ENCODE measurements at places on chromosomes 3 and 15.

DNA sequence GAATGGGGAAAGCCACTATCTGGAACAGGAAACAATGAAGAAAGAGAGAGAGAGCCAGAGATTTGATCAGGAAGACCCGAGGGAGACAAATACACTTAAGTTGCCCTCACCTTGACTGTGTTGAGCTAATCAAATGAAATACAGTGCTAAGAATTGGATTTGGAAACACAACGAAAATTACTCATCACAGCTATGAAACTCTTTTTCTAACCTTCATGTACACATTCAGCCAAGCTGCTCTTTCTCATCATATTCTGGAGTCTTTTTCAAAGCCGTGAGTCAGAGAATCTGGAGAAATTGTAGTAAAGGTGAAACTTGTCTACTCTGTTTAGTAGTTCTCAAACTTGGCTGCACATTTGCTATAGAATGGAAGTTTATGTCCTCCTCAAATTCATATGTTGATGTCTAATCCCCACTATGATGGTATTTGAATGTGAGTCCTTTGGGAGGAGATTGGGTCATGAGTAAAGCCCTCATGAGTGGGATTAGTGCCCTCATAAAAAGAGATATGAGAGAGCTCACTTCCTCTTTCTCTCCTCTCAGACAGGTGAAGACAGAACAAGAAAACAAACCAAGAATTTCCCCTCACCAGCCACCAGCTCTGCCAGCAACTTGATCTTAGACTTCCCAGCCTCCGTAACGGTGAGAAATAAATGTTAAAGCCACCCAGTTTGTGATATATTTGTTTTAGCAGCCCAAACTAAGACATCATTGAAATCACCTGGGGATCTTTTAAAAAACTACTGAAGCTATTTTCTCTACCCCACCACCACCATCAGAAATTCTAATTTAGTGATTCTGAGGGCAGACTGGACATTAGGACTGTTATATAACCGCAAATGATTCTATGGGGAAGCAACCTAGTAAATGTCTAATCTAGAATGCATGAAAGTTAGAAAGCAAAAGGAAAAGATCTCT lies 143.6 kb upstream of the GRM7 start:
- no peak for DNase-seq

DNA sequence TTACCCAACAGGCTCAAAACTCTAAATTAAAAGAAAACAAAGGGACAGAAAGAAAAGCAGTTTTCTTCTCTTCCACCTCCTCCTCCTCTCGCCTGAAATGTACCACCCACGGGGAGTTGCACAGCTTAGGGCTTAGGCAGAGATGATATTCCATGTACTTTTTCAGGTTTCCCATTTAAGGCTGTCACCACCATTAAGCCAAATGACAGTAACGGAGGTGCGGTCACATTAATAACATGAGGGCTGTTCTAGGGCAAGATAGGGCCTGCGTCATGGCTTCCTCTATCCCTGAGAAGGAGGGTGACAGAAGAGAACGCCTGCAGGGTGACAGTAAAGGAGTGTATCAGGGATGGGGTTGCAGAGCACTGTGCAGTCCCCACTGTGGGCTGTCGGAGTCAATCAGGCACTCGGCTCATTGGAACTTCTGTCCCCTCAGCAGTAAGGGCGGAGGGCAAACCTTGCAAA lies 51.7 kb upstream of the TJP1 start:
- DNase-seq = no peak

DNA sequence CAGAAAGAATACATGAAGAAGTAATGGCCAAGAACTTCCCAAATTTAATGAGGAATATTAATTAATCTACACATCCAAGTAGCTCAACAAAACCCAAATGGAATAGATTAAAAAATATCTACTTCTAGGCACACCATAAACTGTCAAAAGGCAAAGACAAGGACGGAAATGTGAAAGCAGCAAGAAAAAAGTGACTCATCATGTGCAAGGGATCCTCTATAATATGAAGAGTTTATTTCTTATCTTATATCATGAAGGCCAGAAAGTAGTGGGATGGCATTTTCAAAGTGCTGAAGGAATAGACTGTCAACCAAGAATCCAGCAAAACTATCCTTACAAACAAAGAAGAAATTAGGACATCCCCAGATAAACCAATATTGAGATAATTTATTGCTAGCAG lies 73.9 kb upstream of the PRICKLE2 start:
- DNase-seq = no peak

GRCh38 chr3:45965253-45965652 lies 22.0 kb downstream of the CXCR6 start:
- DNase-seq = no peak

DNA sequence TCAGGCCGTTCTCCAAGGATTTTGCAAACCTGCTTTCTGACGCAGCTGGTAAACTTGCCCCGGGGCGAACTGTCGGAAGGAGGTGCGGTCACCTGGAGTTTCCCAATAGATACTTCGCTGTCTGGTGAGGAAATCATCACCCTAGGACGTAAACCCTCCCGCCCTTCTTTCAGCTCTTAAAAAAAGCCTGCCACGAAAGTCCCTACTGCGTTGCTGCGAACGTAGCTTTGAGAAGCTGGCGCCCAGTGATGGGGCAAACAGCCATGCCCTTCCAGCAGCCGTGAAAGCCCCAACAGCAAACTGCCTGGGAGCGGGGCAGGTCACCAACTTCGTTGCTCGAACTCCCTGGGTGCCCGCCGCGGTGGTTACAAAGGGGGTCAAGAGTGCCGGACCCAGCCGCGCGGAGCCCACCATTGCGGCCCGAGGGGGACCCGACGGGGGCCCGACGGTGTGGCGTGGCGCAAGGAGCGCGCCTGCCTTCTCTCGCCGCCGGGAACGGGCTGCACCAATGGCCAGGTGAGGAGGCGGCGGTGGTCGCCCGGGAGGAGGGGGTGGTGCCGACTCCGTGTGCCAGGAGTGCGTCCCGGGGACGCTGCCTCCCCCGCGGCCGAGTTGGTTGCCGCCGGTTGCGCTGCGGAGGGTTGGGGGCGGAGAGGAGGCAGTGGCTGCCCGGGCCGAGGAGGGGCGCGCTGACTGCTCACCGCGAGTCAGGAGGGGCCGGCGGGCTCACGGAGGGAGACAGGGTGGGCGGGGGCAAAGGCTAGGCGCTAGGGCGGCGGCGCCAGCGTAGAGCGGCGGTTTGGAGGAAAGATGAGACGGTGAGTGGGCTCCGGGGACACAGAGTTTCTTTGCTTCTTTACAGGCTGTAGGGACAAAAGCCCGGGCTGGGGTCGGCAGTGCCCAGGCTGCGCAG lies at the start of gene PHLDB2:
TSS of gene PHLDB2 (plus strand) at position 205 of the 913 bp plus-strand sequence. CDS start 24,813 bp downstream, outside the sequence.
- DNase-seq = peak; percentile 23

- DNase-seq = peak; percentile 57
Measured at GRCh38 chr15:73927476-73928240, 1.4 kb downstream of the LOXL1 start.

DNA sequence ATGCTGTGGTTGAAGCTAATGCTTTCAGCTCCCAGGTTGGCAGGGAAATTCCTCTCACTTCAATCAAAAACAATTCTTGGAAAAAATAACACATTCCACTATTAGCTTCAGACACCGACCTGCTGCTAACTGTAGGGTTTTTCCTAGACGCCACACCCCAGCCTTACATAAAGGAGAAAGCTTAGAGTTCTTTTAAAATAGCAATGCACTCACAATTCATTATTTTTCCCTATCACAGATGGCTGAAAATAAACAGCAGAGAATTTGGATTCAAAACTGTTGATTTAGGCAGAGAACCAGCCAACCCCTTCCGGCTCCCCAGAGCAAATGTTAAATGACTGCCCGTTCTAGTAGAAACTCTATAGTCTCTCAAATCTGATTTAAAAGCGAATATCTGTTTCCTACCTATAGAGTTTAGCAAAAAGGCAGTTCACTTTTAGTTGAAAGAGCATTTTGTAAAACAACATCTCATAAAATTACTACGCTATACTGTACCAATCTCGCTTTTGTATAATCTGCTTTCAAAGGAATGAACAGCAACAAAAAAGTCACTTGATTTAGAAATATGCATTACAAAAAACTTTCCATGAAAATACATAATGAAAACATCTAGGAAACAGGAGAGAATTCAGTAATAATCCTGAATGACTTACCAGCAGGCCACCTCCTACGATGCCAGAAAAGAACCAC lies 586 bp downstream of the TM4SF1 start:
- no peak for DNase-seq

DNA sequence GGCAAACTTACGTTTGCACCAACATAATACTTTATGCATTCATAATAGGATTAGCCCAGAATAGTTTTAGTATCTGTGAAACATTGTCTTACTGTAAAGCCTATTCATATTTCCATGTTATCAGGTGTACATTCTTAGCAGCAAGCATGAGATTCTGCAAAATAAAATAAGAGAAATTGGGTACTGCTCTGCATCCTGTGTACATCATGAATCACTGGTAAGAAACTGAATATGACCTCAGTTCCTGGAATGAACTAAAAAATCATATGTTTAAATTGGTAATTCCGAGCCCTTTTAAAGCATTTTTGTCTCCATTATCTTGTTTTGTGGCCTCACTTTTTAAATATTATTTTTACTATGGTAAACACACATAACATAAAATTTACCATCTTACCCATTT lies 605.1 kb downstream of the ROBO1 start:
- no peak for DNase-seq

- no peak for DNase-seq
Measured at GRCh38 chr3:102224171-102224570, 210.6 kb upstream of the ZPLD1 start.

DNA sequence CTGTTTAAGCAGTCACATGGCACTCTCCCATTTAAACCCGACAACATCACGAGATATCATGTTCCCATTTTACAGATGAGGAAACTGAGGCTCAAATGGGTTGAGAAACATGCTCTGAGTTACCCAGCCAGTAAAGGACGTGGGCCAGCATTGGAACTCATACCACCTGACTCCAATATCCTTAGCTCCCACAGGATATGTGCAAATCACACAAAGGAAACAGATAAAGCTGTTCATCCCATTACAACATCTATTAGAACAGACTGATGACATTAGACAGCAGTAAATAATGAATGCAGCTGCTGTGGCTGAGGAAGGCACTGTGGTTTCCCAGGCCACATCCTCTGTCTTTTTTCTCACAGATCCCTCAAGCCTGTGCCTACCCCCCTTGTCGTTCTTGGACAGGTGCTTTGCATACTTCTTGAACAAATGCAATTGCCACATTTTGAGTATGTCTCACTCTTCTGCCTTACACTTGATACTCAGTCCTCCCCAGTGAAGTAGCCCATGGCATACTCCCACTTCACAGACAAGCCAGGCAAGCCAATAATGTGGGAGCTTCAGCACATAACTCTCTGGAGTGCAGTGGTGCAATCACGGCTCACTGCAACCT lies 17.7 kb downstream of the FRMD4B start:
- DNase-seq = peak; percentile 20

- no peak for DNase-seq
Measured at GRCh38 chr15:31024330-31024729, 32.9 kb upstream of the MTMR10 start.

- DNase-seq = no peak
Measured at GRCh38 chr3:185539934-185540333, 12.5 kb downstream of the LIPH start.

- peak; percentile 7 for DNase-seq
Measured at GRCh38 chr15:31262143-31262530, 64.5 kb upstream of the KLF13 start.

DNA sequence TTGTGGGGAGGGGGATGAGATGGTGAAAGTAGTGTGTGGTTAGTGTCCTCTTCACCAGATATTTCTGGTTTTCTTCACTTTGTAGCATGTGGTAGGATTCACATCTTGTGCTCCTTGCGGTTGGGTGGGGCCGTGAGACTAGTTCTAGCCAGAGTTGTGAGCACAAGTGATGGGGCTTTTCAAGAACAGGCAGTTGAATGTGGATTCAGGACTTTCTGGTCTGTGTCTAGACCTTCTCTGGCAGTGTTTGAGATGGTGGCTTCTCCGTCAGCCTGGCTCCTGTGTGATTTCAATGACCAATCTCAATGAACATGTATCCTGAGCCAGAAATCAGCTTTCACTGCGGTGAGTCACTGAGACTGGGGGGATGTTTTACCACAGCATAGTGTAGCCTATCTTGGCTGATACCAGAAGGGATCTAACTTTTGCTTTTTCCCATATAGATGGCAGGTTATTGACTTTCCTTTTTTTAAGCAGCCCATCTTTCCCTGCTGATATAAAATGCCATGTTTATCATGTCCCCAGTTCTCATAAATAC lies 82.6 kb downstream of the RPLP1 start:
- no peak for DNase-seq

- DNase-seq = no peak
Measured at GRCh38 chr3:9146367-9147071, 102.9 kb downstream of the SRGAP3 start.

DNA sequence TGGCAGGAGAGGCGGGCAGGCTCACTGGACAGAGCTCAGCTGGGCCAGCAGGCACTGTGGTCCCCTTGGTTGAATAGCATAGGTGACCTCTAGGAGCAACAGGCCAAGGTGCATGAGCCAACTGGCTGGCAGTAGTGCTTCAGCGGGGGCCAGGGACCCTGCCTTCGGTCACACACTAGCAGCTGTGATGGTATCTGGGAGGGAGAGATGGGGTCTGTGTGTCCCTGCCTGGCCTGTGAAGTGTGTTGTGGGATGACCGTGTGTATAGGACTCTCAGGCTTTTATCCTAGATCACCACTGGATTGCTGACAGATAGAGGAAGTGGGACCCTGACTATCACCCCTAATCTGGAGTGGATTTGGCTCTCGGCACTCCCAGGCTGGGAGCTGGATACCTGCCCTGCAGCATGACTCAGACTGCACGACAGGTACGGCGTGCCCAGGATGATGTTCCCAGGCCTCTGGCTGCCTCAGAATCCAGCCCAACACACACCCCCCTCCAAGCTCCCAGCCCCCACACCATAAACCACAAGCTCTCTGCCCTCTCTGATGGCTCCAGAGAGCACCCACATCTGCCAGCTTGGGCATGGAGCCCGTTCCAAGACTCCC lies 7.8 kb downstream of the RPS17 start:
- no peak for DNase-seq

DNA sequence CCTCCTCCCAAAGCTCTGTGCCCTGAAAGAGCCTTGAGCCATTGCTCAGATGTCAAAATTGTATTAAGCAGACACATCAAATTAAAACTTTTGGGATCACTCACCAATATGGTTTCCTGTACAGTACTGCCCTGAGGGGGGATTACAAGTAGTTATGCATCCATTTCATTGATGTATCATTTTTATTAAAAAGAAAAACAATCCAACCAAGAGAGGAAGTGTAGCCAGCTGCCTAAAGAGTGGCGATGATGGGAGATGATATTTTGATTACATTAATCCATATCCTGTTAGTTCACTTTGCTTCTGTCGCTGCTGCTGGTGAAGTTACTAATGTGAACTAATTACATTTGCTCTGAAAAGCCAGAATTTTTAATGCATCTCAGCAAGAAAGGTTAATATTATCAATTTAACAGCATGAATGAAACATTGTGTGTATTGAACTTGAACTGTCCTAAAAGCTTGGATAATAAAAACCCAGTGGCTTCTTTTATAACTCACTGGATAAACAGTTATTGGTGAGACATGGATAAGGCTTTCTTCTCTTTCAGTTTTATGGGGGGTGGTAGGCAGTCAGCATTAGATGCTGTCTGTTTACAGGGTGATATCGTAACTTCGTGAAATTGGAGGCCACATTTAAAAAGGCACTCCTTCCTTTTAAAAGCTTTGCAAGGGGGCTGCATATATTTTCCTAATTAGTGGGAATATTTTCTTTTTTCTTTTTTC lies 87.7 kb downstream of the IGF1R start:
- no peak for DNase-seq

- DNase-seq = no peak
Measured at GRCh38 chr3:116342499-116342898, 102.8 kb downstream of the LSAMP start.

- no peak for DNase-seq
Measured at GRCh38 chr3:96233679-96234078, 580.7 kb upstream of the EPHA6 start.

GRCh38 chr15:81155375-81156218 lies 21.5 kb downstream of the CFAP161 start:
- DNase-seq = no peak

- no peak for DNase-seq
Measured at GRCh38 chr3:132422531-132422930, 5.2 kb downstream of the DNAJC13 start.
